ENCODE measurements at places on chromosomes 3 and 15. TPM values are rescaled to one million over a fixed set of nuclear protein-coding genes. Genes with fewer than 3 reads are reported as not detected.

Gene WDR53
- 18.4 TPM for total RNA-seq

Gene DGKG
- not detected for total RNA-seq

Gene BNC1
- not detected for total RNA-seq

DNA sequence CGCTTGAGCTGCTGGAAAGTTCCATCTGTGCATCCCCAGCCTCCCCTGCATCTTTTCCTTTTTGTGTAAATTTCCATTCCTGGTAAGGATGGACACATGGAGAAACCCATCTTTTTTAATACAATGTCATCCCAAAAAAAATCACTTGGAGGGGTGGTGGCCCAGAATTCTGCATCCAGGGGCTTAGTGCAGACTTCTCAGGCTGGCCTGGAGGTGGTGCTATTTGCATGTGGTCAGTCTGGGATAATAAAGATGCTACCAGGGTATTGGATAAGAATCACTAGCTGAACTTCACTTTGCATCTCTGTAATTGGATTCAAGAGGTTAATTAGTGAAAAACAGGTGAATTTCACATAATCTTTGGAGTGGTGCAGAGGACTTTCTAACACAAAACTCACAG is 1.8 kb upstream of the ZSCAN2 start:
- DNase-seq = peak; percentile 49
- peaks cover 4% of the 10 kb centered on the region for H3K36me3 ChIP-seq
- no peaks in the 10 kb centered on the region for H3K27me3 ChIP-seq
- H3K4me3 ChIP-seq = no peak overlapping the region
- peaks cover 44% of the 10 kb centered on the region for H3K4me1 ChIP-seq

DNA sequence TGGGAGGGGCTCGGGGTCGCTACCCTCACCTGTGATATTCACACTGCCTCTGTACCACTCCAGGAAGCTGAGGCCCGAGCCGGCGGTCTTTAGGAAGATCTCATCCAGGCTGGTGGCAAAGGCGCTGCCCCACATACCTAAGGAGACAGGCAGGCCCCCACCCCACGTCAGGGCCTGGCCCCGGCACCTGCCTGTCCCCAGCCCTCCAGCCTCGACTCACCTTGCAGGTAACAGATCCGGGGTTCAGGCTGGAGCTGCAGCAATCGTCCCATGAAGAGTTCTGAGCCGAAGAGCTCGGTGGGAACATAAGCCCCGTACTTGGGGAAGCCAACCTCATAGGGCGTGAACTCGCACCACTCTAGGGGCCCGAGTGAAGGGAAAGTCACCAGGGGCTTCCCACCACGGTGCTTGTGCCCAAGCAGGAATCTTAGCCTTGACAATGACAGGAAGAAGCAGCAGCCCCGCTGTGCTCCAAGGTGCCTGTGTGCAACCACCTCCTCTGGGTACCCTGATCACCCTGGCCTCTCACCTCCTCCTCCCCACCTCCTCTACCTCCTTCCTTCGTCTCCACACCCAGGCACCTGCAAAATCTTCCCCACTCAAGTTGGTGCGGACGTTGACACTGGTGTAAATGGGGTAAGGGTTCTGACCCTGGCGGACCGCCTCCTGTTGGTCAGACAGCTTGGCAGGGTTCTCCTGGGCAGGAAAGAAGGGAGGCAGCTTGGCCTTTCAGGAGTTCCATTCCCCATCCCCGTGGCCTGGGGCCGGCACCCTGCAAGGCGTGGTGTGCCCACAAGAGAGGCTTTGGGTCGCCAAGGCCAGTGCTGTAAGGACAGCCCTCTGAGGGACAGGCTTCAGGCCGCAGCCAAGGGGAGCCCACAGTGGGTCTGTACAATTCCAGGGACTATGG is 10.6 kb downstream of the PLA2G4F start:
- DNase-seq = no peak
- H3K4me3 ChIP-seq = no peak overlapping the region
- no peak overlapping the region for H3K27ac ChIP-seq
- H3K4me1 ChIP-seq = no peaks in the 10 kb centered on the region
- no peaks in the 10 kb centered on the region for H3K27me3 ChIP-seq
